A549 treated with ZK216348 at 1 μM for 4 hours (cell line): ENCODE measurements at places on chromosomes 1 and 21. TPM values are rescaled to one million over a fixed set of nuclear protein-coding genes. Genes with fewer than 3 reads are reported as not detected.

FBXO2 gene
- 6.1 to 12.5 TPM (median 9.1 TPM) in 5 replicates for total RNA-seq

SYCP1 gene
- not detected in 5 replicates for total RNA-seq

OR2M7 gene
- total RNA-seq: not detected in 5 replicates

LAX1 gene
- not detected in 5 replicates for total RNA-seq

TNN gene
- total RNA-seq: not detected in 5 replicates

KRTAP13-2 gene
- total RNA-seq: not detected in 5 replicates

C1QTNF12 gene
- total RNA-seq: 1.2 to 2.6 TPM (median 2.0 TPM) in 4 of 5 replicates, not detected in the other

PPIAL4G gene
- not detected in 5 replicates for total RNA-seq

CFAP141 gene
- total RNA-seq: not detected in 5 replicates

DNAJC28 gene
- total RNA-seq: 0.17 to 0.54 TPM (median 0.27 TPM) in 5 replicates

SELE gene
- not detected in 5 replicates for total RNA-seq

GPR52 gene
- total RNA-seq: 0.13 TPM in 1 of 5 replicates, not detected in the others

PRR9 gene
- total RNA-seq: not detected in 5 replicates

APOBEC4 gene
- not detected in 5 replicates for total RNA-seq

KCND3 gene
- total RNA-seq: 0.04 TPM in 1 of 5 replicates, not detected in the others

PLA2G2C gene
- not detected in 5 replicates for total RNA-seq

PM20D1 gene
- not detected in 5 replicates for total RNA-seq

SH2D5 gene
- 12.2 to 17.6 TPM (median 14.5 TPM) in 5 replicates for total RNA-seq

LENEP gene
- total RNA-seq: not detected in 5 replicates
